ENCODE measurements at places on chromosomes 2 and 18.

DNA sequence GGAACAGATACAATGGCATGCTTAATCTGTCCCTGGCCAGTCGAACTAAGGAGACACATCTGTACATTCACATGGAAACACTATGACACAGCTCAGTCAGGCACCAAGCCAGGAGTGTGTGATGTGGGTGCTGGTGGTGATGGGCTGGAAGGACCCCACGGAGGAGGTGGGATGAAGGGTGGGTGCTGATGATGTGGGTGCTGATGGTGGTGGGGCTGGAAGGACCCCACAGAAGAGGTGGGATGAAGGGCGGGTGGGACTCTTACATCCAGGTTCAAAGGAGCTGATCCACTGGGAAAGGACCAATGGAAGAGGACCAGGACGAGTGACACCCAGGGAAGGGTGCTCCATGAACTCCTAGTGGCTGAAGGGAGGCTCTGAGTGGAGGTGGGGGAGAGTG, 34.8 kb upstream of the ACAA2 start:
- DNase-seq: no peak

DNA sequence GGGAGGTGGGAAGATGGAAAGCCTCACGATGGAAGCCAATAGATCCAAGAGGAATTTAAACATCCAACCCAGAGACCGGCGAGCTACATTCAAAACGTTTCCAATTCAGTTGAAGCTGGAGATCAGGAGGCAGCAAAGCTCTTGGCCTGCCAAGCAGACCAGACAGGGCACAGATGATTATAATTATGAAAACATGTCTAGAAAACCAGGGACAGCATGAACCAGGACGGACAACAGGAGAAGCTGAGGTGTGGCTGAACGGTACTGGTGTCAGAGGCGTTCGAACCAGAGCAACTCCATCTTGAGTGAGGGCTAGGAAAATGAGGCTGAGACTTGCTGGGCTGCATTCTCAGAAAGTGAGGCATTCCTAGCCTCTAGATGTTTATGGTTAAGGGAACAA, 102.2 kb upstream of the CCDC150 start:
- no peak for DNase-seq

GRCh38 chr2:3254442-3254941, 123.1 kb downstream of the EIPR1 start:
- no peak for DNase-seq

GRCh38 chr2:67515538-67515937, 118.4 kb downstream of the ETAA1 start:
- no peak for DNase-seq

DNA sequence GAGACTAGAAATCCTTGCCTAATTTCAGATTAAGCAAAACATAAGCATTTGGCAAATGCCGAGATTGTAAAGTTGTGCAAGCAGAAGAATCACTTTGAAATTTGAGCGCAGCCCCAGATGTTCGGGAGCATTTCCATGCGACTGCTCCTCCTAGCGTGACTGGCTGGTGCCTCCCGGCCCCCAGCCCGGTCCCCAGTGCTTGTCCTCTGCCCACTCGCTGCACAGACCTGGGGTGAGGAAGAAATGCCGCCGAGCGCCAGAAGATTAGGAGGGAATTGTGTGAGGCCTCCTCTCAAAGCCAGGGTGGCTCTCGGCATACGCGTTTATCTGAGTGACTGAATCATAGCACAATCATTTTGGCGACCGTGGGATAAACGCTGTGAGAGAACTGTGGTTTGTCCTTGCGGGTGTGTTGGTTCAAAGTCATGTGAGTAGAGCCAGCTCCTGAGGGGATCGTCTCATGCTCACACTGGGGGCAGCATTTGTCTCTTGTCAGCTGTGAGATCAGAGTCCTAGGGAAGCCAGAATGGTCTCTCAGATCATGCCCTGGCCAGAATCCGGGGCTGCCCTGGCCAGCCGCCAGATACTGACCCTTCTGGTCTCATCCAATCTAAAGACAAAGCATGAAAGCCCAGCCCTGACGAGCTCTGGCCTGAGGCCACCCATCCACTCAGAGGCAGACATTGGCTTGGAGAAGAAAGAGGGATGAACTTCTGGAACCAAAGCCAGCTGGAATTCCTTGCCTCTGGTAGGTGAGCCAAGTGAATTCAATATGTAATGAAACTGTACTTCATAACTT, 189.3 kb downstream of the SH3RF3 start:
- DNase-seq: no peak

DNA sequence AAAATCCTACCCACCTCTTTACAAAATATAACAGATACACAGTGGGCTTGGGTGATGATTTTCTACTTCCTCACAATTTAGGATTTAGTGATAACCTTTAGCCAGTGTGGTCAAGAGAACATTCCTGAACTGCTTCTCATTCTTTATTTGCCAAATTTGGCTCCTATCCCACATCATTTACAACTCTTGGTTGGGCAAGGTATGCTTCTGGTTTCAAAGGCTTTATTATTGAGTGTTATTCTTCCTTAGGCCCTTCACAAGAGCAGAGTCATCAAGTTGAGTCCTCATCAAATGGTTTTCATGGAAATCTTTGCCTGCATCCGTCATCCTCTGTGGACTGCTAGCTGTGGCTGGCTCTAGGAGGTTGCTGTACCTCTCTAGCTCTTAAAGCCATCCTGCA, 472.0 kb upstream of the ETAA1 start:
- peak; percentile 76 for DNase-seq

DNA sequence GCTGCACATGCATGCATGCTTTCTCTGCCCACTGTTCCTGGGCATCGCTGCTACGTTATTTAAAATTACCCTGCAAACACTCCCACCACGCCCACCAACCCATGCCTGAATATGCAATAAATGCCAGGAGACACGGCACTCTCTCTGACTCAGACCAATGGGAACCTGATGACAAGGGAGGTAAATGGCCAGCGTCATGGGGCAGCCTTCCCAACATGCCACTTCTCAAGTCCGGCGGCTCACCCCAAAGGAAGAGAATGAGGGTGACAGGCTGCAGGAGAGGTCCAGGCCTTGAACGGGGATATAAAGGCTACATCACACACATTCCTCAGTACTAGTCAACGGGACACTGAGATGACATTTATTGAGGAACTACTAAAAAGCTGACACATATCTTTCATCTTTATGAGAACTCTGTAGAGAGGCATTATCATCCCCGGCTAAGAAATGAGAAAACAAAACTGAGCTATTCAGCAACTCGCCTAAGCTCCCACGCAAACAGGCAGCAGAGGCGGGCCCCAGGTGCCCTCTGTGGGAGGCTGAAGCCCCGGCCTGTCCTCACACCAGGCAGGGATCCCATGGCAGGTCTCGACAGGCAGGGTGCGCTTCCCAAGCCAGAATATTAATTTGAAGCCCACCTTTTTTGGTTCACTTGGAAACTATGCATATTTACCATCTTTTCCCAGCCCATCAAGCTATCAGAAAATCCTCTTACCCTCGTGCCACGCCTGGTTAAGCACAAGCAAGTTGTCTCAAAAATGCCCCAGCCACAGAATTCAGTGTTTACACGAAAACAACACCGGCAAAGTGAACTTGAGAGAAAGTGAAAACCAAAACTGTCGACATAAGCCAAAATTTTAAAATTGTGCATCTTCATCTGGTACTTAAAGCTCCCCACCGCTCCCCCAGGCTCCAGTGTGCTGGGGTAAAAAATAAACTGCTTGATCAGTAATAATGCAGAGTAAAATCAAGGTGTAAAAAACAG, 166.3 kb downstream of the HDAC4 start:
- DNase-seq: no peak
